Daoy (cell line): ENCODE measurements at places on chromosomes 2 and 18. TPM values are rescaled to one million over a fixed set of nuclear protein-coding genes. Genes with fewer than 3 reads are reported as not detected.
A peak's percentile ranks its signal among the peaks of the same experiment; 100 is the strongest.

ANKRD62 gene
- not detected in 2 replicates for total RNA-seq

CLK1 gene
- total RNA-seq, result 37.3 and 42.9 TPM in 2 replicates

RRM2 gene
- 155 and 162 TPM in 2 replicates for total RNA-seq

DNA sequence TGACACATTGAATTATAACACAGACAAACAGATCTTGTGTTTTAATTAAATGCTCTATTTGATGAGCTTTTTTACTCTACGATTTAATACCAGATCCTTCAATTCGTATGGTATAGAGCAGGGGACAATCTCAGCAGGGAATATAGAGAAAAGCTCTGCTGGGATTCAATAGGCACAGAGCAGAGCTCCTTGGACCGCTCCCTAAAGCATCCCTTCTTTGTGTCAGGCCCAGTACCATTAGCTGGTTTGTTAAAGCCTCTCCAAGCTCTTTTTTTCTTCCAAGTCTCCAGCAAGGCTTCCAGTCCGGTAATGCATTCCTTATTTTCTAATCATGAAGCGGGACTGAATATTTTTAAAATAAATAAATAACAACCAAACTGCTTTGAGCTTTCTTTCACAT, 466.0 kb downstream of the NR4A2 start:
- no peak for DNase-seq

GRCh38 chr2:144280009-144280408, 239.9 kb downstream of the ZEB2 start:
- no peak for DNase-seq

DNA sequence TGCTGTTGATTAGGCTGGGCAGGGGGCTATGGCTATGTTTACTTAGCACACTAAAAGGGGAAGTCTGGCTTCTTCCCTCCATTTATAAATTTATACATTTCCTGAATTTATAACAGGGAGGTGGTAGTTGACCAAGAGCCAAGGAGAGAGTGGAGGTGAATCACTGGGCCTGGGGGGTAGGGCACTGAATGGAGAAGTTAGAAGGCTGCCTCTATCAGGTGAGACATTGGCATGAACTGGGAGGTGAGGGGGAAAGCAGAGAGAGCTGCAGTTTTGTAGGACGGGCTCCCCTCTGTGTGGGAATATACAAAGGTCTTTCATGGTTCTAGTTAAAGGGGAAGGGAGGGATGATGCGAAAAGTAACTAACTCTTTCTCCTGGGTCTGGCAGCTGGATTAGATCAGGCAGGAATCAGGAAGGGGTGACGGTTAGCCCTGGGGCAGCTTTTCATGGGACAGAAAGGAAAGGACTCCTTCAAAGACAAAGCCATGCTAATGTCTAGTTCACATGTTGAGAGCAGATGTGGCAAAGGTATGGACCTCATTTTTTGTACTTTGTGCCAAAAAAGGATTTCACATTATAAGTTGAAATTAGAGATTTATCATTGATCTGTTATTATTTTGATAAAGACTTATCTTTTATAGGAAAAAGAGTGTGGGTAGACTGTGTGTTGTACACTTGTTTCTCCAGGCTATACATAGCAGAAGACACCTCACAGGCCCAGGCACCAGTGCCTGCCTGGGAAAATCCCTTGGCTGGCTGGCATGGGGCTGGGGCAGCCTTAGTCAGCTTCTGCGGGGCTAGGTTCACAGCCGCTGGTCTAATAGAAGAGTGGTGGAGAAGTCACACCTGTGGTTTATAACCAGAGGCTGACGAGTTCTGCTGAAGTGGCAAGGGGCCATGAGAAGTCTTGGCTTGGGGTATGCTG, 158.7 kb downstream of the CLIP4 start:
- peak; percentile 75 for DNase-seq

- DNase-seq, result peak; percentile 92
Measured at GRCh38 chr2:20930928-20931327, 108.0 kb upstream of the LDAH start.

- peak; percentile 12 for DNase-seq
Measured at GRCh38 chr2:151774506-151774905, 40.2 kb upstream of the NEB start.

DNA sequence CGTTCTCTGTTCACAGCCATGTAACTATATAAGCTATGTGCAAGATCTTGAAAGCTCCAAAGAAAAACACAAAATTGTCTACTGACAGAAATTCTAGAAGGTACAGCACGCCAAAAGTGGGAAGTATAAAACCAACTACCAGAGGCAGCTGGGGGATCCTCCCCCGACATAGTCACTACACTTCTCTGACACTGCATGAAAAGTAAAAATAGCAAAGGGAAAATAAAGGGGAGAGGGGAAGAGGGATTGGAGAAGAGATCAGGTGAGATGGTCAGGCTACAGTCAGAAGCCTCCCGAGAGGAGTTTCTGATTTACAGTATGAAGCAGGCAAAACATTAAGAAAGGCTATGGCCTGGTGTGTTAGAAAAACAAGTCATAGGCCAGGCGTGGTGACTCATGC, 39.8 kb upstream of the PCBP1 start:
- no peak for DNase-seq

GRCh38 chr2:126824663-126825062, 74.0 kb upstream of the TEX51 start:
- peak; percentile 16 for DNase-seq

DNA sequence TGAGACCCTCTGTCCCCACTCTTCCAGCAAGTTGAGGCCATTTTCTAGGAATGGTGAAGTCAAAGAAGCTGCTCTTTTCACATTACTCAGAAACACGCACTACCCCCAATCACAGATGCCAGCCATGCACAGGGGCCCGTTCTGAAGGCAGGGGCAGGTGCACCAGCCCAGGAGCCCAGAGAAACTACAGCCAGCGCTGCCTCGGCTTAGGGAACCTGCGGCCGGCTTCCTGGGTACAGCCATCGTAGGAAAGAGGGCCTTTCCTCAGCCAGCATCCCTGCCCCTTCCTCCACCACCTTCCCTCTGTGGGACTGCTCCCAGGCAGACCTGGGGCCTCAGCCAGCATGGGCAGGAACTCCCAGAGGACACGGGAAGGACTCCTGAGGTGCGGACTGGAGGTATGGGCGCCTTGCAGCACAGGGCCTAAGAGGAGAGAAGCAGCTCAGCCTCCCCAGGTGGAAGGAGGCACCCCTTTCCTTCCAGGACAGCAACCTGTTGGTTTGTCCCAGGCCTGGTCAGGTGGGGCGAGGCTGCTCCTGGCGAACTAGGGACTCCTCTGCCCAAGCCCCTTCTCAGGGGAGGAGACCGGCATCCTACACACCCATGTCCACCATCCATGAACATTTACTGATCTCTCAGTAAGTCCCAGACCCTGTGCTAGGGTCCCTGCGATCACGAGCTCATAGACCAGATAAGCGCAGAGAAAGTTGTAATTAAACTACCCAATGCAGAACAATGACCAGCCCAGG, 99.0 kb upstream of the ID2 start:
- DNase-seq, result no peak

DNA sequence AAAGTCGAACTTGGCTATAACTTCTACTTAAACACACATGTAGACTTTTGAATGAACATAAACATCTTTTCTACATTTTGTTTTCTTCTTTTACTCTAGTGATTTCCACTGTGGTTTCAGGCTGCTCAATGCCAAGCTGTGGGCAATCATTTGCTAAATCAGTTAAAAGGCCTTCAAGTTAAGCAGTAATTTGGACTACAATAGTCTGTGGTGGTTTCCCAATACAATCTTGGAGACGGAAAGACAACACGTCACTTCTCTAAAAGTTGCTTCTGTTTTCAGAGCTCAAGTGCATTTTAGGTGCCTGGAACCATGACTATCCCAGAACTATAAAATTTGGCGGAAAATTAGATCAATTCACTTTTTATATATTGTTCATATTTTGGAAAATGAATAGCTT, 69.4 kb downstream of the TXNL1 start:
- DNase-seq, result no peak

GRCh38 chr18:10038268-10038667, 124.5 kb downstream of the VAPA start:
- no peak for DNase-seq

GRCh38 chr2:164954954-164955701, at the start of gene SLC38A11:
SLC38A11 (minus strand) TSS chr2:164955525; CDS start chr2:164955247, 278 bp downstream.
- DNase-seq, result no peak
